ENCODE measurements at places on chromosomes 2 and 18.

DNA sequence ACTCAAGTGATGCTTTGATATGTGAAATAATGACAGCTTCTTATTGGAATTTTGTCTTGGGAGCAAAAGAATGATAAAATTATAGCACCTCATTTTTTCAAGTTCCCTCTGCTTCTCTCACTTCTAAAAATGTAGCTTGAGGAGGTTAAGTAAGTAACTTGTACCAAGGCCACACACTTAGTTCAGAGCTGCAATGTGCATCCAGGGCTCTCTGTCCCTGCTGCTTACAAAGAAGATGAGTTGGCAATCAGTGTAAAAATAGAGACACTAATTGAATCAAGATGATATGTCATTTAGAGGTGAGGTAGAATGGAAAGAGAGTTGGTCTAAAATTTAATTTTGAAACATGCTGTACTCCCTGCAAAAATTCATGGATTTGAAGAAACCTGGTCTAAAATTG is 312.0 kb upstream of the TNP1 start:
- no peak for DNase-seq

- DNase-seq = no peak
Observed at GRCh38 chr2:214560618-214561190, 149.8 kb downstream of the VWC2L start.

DNA sequence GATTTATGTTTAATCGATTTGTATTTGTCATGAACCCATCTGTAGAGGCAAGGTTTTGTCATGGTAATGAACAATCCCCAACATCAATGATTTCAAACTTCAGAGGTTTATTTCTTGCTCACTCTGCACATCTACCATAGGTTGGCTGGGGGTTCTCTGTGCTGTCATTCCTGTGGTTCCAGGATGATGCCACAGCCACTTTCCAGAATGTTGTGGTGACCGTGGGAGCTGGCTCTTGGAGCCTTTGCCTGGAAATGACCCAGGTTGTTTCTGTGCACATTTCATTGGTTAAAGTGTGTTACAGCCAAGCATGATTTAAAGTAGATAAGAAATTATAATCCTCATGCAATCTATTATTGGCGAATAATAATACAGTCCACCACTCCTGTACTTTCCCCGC is 28.2 kb upstream of the EPAS1 start:
- DNase-seq = no peak

DNA sequence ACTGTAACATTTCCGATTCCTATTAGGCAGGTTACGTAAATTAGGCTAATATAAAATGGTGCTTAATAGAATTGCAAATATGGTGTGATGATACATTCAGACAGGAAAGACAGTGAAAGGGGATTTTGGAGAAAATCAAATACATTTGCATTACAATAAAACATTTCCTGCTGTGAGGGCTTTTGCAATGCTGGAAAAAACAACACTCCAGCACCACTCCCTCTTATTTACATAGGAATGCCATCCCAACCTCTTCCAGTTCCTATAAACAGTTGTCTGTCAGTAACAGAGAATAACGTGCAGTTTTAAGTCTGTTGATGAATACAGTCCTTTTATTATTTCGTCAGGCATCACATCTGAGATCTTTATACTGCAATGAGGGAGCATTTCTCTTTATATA is 298.8 kb upstream of the FANCL start:
- DNase-seq = peak; percentile 73

GRCh38 chr2:13040043-13040442 is 323.3 kb downstream of the TRIB2 start:
- no peak for DNase-seq

DNA sequence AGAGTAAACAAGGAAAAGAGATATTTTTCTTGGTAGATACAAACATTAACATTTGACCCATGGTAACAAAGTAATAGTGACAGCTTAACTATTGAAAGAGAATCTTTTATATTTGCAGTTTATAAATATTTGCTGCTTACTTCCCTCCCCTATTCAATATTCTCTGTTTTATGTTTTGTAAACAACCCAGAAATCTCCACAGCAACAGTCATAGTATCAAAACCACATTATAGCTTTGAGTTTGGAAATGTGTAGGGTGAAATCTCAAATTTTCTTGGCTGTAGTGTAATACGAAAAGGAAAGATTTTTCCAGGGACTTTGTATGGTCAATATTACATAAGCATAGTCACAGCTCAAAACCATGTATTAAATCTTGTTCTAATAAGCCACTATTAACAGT is 511.2 kb downstream of the METTL4 start:
- no peak for DNase-seq

DNA sequence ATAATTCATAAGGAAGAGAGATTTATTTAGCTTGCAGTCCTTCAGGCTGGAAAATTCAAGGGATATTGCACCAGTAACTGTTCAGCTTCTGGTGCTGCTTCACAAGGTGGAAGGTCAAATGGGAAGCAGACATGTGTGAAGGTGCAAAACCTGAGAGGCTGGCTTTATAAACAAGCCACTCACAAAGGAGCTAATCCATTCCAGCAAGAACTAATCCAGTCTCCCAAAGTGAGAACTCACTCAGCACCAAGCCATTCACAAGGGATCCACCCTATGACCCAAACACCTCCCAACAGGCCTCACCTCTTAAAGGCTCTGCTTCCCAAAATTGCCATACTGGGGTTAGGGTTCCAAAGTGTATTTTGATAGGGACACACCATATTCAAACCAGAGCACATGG is 1018.4 kb upstream of the ACVR2A start:
- DNase-seq = no peak

- no peak for DNase-seq
Observed at GRCh38 chr2:25123682-25124081, 44.7 kb downstream of the POMC start.

DNA sequence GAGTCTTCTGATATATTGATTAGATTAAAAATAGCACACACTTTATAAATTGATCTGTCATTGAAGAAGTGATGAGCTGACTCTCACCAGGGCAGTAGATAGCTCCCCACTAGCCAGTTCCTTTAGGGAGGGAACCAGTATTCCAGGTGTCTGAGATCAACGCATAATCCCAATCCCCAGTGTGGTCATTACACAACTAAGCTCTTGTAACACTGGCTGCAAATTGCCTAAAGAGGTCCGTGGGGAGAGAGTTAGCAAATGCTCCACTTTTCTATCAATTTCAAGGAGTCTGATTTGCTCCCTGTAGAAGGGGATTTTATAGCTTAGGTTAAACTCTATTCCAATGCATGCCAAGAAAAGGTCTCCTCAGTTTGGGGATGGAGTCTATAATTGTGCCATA is 7.7 kb downstream of the SLC14A1 start:
- no peak for DNase-seq

DNA sequence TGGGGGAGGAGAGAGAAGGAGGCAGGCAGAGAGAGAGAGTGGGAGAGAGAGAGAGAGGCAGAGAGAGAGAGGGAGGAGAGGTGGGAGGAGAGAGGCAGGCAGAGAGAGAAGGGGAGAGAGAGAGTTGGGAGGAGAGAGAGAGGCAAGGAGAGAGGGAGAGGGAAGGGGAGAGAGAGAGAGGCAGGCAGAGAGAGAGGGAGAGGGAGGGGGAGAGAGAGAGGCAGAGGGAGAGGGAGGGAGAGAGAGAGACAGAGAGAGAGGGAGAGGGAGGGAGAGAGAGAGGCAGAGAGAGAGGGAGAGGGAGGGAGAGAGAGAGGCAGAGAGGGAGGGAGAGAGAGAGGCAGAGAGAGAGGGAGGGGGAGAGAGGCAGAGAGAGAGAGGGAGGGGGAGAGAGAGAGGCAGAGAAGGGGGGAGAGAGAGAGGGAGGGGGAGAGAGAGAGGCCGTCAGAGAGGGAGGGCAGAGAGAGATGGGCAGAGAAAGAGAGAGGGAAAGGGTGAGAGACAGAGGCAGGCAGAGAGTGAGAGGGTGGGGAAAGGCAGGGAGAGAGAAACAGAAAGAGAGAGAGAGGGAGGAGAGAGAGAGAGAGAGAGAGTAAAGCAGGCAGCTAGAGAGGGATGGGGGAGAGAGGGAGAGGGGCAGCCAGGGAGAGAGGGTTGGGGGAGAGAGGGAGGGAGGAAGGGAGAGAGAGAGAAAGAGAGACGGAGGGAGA is 122.2 kb upstream of the PXDN start:
- no peak for DNase-seq

GRCh38 chr18:48840491-48840877 is 110.3 kb downstream of the SMAD7 start:
- DNase-seq = no peak

DNA sequence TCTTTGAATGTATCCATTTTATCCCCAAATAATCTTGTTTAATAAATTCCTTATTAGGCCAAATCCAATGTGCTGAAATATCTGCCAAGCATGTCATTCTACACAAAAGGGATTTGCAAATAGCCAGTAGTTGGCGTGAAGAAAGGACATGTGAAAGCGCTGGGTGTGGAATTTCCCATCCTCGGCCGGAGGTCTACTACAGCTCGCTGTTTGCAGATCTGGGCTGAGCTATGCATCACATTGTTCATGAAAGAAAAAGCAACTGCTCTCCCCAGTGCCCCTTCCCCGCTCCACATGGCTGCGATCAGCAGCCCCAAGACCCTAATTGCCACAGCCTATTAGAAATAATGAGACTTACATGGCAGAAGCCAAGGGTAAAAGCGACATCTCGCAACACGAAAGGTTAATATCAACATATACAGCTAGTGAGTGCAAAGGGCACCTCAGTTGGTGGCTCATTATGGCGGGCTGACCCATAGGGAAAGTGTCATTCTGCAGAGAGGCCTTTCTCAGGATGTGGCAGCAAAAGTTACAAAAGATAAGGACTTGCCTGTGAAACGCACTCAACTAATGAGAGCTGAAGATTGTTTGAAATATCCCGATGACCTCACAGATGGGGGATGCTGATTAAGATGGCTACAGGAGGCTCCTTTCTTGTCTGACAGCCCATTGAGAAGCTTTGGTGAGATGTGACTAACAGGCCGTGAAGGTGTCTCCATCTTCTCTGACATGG is 126.9 kb upstream of the CYP1B1 start:
- DNase-seq = no peak

DNA sequence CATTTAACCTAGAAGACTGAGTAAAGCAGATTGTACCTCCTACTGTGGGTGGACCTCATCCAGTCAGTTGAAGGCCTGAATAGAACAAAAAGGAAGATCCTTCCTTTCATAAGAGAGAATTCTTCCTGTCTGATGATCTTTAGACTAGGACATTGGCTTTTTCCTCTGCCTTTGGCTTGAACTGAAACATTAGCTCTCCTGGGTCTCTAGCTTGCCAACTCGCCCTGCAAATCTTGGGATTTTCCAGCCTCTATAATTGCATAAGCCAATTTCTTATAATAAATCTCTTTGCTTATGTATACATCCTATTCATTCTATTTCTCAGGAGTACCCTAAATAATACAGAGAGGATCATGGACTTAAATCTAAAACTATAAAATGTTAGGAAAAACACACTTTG is 6.2 kb upstream of the KDSR start:
- no peak for DNase-seq

DNA sequence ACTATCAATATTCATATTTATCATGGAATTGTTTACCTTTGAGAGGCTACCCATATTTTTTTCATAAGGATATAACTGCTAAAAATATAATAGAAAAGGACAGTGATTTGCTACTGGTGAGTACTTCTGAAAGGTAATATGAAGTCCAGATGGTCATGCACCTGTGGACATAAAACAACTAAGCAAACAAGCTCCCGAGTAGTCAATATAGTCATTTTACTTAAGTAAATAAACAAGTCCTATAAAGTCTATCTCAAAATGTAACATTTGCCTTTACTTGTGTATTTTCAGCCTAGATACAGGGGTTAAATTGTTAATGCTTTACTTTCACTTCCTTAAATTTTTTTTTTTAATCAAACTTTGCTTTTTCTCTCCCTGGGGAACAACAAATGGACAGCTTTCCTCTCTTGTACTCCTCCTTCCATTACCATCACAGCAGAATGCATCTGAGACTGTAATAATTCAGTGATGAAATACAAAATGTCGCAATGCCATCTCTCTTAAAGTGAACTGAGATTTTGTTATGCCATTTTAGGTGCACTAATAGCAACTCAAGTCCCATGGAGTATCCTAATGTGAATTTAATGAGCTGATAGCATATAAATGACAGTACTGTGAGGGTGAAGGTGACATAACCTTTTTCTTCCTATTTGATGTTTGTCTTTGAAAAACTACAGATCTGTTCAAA is 1325.4 kb upstream of the ZEB2 start:
- DNase-seq = no peak

GRCh38 chr2:239464166-239465016 is 63.6 kb upstream of the HDAC4 start:
- DNase-seq = no peak

DNA sequence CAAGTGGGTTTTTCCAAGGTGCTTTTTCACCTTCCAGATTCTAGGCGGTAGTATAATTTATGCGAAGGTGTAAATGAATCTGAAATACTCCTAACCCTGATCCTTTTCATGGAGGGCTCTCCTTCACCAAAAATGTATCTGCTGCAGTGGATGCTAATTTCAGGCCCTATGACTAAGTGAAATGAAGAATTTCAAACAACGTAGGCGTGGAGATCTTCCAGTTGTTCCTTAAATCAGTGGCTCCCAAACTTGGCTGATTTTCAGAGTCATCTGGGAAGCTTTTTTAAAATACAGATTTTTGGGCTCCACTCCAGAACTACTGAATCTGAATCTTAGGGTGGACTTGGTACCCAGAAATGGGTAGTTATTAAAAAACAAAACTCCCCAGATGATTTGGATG is 5.5 kb downstream of the GCKR start:
- no peak for DNase-seq

- no peak for DNase-seq
Observed at GRCh38 chr2:51011254-51011653, 20.7 kb downstream of the NRXN1 start.

GRCh38 chr18:73214970-73215369 is 347.2 kb upstream of the NETO1 start:
- DNase-seq = no peak

GRCh38 chr2:226911932-226912331 is 76.1 kb downstream of the RHBDD1 start:
- DNase-seq = no peak

- no peak for DNase-seq
Observed at GRCh38 chr2:1802046-1802445, 57.7 kb upstream of the PXDN start.

DNA sequence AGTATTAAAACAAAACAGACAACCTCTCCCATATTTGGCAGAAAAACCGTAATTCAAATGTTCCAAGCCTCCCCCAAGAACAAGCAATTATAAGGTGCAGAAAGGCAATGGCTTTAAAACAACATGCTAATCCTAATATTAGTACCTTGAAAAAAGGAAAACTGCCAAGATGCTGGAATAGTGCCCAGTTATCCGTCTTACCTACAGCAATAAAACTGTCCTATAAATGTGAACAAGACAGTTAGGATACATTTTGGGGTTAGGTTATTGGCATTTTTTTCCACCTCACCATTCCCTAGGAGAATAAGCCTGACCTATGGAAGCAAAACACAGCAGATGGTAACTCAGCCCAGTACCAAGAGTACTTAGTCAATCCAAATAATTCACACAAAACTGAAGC is 83.2 kb downstream of the TCF4 start:
- DNase-seq = no peak

- peak; percentile 25 for DNase-seq
Observed at GRCh38 chr2:24885221-24886125, 34.6 kb downstream of the ADCY3 start.

DNA sequence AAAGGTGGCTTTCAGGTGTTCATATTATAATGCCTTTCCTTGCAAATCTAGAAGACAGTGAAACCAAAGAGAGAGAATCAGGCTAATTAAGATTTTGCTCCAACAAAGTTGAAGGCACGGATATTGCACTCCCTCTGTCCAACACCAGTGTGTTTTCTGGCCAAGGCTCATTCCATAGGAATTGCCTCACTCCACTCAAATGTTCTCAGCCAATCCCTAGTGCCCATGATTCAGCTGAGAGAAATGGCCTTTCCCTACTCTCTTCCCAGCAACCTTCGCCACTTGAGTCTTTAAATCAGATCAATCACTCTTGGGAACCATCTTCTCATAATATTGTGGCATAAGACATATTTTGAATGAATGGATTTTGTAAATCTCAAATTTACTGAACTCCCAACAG is 768.2 kb upstream of the ACVR2A start:
- DNase-seq = no peak
